ENCODE measurements at places on chromosomes 11 and 22.

DNA sequence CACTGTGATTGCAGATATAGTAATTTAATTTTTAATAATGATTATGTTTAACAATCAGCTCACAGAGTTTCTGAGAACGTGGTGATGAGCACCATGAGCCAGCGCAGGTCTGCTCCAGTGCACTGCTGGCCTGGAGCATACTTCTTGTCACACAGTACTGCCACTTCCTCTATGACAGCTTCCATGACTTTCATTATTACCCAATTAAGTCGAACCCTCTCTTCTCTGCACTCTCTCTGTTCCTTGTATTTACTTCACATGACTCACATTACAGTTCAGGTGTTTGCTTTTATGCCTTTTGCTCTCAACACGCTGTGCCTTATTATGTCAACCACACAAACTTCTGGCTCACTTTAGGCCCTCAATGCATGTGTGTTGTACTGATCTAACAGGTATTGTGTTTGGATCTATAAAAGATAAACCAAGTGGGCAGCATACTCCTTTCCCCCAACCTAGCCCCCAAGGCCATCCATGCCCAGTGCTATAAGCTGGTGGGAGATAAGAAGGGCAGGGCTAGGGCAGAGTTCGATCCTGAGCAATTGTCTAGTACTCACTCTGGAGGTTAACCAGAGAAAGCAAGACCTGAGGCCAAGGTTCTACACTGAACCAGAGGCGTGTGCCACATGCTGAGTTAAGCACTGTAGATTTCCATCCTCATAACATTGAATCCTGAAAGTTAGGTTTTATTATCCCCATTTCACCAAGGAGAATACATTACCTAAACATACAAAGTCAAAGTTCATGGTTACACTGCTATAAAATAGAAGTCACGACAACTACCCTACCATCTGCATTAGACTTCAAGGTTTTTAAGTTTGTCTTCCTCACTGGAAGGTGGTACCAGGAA is 356.5 kb downstream of the INSC start:
- no peak for DNase-seq

DNA sequence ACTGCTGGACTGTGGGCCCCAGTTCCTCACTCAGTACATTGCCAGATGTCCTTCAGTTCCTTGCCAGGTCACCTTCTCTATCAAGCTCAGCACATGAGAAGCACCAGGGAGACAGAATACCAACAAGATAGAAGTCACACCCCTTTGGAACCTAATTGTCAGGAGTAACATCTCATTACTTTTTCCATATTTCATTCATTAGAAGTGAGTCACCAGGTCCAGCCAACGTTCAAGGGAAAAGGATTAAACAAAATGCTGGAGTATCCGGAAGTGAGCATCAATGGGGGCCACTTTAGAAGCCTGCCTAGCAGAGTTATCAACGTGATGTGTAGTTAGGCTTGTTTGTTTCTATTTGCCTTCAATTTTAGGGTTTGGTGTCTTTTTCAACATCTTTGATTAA is 569.3 kb downstream of the MIAT start:
- no peak for DNase-seq

- no peak for DNase-seq
Measured at GRCh38 chr11:130000552-130001176, 2.0 kb downstream of the PRDM10 start.

- no peak for DNase-seq
Measured at GRCh38 chr11:123904932-123905331, 3.0 kb downstream of the OR8D4 start.

DNA sequence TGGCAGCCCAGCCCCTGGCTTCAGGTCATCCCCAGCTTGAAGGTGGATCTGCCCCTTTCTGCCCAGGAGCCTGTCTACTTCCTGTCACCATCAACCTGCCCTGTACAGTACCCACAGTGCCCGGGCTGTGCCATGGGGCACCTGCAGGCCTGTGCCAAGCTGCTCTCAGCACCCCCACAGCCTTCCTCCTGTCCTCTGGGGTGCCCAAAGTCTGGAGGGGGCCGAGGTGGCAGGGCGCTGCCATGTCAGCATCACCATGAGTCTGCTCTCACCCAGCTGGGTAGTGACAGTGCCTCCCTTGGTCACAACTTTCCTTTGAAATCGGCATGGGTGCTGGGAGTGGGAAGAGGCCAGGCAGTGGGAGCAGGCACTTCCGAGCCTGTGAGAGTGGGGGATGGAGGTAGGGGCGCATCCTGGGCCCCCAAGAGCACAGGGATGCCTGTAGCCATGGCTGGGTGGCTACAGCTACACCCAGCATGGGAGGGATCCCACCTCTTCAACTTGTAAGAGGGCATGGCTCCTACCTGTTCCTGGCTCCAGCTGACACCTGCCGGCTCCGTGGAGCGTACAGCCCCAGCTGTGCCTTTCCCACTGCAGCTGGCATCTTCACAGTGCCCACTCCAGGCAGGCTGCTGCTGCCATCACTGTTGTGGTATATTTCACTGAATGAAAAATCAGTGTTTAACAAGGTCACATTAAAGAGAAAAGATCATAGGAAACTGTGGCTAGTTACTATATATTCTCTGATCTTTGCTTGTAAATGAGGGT is 42.9 kb downstream of the RNF169 start:
- no peak for DNase-seq

DNA sequence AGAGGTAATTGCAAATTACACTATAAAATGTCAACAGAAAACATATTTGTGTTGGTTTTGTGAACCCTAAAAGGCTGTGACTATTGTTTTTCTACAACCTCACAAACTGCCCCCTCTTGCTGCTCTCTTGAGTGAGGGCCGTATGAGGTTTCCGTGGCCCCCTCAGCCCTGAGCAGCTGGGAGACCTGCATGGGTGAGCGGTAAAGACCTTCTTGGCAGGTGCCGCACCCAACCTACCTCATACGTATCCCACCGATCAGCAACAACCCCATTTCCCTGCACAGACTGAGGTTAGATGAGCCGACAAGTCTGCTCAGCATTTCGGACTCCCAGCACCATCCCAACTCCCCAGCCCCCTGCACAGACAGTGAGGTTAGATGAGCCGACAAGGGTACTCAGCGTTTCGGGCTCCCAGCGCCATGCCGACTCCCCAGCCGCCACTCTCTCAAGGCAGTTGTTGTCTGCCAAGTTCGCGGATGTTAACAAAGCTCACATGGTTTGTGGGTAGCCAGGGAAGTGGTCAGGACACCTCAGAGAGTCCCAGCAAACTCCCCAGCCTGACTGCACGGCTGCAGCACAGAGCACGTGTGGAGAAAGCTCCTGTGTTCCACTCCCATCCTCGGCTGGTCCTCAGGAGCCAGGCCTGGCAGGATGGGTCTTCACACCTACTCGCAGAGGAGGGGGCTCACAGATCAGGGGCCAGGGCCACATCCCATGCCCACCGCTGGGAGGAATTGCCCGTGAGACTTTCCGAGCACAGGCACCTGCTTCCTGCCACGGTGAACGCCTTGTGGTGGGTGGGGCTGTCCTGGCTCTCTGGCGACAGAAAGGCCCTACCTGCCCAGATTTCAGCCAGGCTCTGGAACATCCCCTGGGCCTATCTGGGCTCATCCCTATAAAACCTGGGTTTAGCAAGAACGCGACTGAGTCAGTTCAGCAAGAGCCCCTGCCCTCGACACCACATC is 502.9 kb downstream of the BRD1 start:
- DNase-seq, result no peak

GRCh38 chr22:43862074-43862881 is at the start of gene SULT4A1:
SULT4A1 (minus strand) TSS chr22:43862513; CDS start chr22:43862382, 131 bp downstream.
- no peak for DNase-seq
